ENCODE measurements at places on chromosomes 11 and 22.

DNA sequence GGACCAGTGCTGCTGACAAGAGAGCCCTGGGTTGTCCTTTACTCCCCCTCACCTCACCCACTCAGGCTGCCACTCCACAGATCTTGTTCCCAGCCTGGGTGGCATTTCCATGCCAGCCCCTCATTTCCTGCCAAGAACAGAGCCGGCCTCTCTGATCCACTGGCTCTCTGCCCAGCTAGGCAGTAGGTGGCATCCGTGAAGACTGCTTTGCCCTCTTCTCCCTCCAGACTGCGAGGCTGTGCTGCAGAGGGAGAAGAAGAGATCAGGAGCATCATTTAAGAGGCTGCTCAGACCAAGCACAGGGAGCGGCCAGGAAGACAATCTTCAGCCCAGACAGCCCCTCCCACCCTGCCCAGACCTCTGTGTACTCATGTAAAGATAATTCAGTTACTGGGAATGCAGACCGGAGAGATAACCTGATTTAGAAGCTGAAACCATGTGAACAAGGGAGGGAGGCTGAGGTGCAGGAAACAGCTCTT, 126.9 kb upstream of the NCAM1 start:
- no peak for DNase-seq

- DNase-seq, result no peak
These were observed 350.9 kb upstream of the CCDC179 start for GRCh38 chr11:23211221-23211620.

DNA sequence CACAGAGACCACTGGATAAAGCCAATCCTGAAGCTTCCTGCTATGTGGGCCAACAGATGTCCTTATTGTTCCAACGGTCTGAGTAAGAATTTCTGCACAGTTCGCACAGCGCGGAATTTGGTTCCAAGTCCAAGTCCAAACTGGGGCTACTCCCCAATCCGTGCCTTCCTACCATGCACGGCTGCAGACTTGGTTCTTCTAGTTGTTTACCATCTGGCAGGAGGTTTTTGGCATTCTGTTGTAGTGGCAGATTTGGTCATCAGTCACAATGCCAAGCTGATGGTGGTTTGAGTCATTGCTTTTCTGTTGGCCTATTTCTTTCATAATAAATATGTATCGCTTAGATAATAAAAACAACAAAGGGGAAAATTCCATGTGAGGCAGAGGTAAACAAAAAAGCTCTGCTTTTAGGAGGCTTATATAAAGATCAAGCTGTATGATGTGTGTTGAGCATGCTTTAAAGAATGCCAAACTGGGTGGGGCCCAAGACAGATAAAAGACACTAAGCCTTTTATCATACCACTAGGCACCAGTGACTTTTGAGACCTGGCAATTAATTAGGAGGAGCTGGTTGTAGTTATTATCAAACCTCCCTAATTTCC, 52.5 kb upstream of the SYN3 start:
- DNase-seq, result no peak

GRCh38 chr11:27055065-27055682, 14.6 kb downstream of the BBOX1 start:
- no peak for DNase-seq

DNA sequence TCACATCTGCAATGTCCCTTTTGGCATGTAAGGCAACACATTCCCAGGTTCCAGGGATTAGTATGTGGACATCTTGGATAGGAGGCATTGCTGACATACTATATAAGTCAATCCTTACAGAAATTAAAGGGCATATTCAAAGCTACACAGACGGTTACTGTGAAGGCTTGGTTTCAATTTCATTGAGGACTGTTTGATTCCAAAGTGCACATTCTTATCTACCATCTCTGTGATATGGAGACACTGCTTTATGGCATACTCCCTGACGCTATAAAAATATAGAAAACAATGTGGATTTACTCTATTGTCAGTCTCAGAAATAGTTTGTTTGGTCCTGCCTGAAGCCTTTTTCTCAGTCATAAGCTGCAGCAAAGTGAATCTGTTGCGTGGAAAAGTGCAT, 1486.7 kb downstream of the FAM181B start:
- no peak for DNase-seq

GRCh38 chr11:104916442-104916841, 18.2 kb upstream of the CASP12 start:
- no peak for DNase-seq

GRCh38 chr22:35204807-35205775, 52.2 kb upstream of the HMGXB4 start:
- DNase-seq, result no peak

DNA sequence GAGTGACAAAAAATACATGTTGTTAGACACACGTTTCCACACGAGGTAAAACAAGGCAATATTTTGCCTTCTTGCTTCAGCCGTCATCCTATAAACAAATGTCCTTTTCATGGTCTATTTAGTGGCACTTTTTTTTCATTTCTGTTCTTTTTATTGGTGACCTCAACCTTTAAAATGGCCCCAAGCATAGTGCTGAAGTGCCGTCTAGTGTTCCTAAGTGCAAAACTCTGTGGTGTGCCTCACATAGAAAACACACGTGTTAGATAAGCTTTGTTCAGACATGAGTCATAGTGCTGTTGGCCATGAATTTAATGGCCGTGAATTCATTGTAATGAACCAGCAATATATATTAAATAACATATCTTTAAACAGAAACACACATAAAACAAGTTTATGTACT, 15.6 kb downstream of the OVCH2 start:
- no peak for DNase-seq

DNA sequence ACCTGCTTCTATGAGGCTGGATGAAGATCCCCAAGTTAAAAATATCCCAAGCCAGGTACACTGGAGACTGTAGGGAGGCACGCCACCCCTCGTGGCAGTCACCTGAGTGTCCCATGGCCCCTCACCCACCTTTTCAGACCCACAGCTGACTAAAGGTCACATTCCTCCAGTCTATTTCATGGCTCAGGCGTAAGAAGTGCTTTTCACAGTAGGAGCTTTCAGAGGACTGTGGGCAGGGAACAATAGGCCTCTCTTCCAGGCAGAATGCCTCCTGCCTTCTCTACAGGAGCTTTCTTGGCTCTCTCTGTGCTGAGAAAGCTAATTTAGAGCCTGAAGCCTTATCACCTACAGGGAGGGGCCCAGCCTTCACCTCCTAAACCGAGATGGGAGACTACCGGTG, 73.8 kb downstream of the C11orf58 start:
- no peak for DNase-seq

DNA sequence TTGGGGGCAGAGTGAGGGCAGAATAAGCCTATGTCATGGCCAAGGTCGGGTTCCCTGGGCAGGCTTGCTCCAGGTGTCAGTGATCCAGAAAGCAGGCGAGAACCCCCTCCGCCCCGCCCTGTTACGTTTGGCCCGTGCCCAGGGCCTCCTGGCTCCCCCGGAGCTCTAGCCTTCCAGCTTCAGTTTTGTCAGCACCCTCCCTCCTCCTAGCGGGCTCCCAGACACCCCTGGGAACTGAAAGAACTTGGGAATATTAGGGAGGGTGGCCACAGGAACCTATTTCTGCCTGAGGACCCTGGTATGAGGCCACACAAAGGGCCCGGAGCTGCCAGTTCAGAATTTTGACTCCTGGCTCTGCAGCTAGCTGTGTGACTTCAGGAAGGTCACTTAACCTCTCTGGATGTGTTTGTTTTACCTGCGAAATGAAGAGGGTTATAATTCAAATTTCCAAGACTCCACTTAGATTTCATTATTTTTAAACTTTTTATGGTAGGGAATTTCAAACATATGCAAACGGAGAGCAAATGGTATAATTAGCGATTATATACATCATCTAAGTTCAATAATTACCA, 1.2 kb downstream of the TUBA8 start:
- no peak for DNase-seq

DNA sequence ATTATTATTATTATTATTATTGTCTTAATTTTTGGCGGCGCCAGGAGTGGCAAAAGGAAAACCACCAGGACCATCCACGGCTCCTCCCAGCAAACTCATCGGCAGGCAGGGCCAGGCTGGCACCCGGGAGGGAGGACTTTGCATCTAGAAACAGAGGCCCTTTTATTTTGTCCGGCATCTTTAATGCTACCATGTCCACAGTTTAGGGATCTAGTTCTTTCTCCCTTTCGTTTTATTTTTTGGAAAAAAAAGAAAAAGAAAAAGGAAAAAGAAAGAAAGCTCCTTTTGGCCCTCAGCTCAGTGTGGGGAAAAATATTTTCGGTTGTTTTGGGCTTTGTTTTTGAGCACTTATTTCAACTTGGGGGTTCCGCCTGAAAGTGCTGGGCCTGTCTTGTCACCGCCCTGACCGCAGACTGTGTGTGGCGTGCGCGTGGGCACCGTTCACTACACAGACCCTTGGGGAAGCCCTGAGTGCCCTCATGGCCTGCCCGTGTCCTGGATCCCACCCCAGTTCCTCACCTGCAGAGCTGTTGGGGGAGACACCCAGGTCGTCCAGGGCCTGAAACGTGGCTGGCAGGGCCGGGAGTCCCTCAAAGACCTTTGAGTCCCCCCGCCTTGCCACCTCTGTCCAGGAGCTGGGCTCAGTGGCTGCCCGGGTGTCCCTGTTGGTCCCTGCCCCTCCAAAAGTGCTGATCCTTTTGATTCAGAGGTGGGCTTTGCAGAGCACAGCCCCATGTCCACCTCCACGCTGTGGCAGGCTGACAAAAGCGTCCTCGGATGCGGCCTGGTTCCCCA, 69.1 kb upstream of the PPARA start:
- DNase-seq, result no peak

GRCh38 chr11:122616718-122617117, 38.8 kb upstream of the UBASH3B start:
- DNase-seq, result no peak

DNA sequence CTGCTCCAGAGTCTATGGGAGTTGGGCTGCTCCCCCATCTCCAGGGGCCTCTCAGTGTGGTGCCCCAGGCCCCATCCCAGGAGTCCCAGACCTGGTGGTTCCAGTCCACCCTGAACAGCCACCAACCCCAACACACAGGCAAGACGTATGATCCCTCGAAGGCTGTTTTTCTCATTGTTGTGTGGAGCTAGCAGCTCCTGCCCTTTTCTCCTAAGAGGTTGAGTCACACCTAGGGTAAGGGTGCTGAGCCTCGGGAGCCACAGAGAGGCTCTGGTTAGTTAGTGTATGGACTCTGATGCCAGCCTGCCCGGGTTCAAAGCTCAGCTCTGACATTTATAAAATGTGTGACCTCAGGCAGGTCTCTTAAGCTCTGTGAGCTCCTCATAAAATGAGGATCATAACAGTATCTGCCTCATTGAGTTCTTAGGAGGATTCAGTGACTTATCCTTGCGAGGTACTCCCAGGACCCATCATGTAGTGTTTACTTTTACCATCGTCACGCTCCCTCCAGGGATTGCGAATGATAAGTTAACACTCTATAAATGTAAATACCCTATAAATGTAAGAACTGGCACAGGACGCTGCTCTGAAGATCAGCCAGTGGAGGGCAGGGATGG, 47.2 kb downstream of the FBLN1 start:
- DNase-seq, result no peak

DNA sequence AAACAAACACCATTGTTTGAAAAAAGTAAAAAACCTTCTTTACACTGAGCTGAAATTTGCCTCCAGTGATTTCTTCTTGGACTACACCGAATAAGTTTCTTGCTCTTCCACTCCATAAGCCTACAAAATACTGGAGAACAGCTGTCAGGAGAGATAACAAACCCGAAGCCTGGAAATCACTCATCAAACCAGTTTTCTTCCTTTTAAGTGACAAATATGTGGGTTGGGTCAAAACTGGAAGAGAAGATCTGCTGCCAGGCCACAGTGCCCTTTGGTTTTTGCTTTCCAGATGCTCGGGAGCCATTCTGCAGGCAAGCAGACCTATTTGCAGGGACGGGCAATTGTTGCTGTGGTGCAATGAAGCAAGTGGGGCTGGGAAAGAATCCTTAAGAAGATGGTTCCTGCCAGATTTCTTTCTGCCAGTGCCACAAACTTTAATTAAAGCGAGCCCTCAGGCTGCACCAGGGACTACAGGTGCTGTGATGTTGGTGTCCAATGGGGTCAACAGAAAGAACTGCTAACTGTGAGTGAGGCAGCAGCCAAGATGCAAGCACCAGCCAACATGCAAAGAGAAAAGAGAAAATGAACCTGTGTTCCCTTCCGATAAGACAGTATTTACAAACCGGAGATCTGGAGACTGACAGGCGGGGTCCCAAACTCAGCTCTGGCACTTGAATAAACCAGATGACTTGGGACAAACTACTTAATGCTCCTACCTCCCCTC, 44.8 kb upstream of the SMCO4 start:
- DNase-seq, result no peak

GRCh38 chr11:14676068-14676467, 32.5 kb downstream of the PDE3B start:
- DNase-seq, result no peak

DNA sequence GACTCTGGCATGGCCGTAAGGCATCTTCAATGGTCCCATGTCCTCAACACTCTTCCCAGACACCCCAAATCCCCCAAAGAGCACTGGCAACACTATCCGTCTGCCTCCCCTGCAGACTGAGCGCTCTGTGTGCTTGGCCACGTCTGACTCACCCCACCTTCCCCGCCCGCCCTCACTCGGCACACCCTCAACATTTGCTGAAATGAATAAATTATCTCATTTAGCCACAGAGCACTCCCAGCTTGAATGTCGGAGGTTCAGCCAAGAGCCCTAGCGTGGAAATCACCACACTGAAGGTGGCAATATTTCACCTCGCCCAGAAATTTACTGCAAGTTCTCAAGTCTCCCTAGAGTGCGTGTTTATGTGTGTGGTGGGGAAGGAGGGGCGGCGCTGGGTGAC, 46.6 kb upstream of the TCF20 start:
- no peak for DNase-seq

DNA sequence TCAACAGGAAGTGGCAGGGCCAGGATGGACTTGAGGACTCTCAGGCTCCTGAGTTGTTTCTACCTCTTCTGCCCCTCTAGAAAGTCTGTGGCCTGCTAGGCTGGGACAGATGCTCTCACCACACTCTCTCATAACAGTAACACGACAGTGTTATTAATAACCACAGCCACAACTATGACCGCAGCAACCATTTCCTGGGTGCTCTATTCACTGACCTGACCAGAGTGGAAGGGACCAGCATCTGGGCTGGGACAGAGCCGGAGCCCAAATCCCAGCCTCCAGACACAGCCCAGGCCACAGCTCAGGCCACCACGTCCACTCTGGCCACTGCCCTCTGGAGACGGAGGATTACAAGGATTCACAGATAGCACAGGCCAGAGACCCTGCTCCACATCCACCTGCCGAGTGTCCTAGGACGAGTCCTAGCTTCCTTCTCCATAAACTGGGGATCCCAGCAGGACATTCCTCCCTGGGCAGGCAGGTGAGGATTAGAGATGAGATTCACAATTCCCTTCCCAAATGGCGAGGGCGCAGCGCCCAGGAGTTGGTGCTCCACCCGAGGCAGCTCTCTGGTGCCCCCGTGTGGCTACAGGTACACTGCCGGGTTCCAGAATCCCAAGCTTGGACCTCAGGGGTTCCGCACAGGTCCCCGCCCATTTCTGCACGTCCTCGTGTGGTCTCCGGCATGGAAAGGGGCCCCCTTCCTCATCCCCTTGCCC, 7.1 kb downstream of the PNPLA5 start:
- peak; percentile 4 for DNase-seq

GRCh38 chr11:86805873-86806310, 5.5 kb downstream of the PRSS23 start:
- no peak for DNase-seq

- DNase-seq, result no peak
These were observed 30.2 kb upstream of the CFAP300 start for GRCh38 chr11:102017026-102017425.

- DNase-seq, result no peak
These were observed 32.5 kb upstream of the NUCB2 start for GRCh38 chr11:17244046-17244445.

- no peak for DNase-seq
These were observed 186.2 kb downstream of the SPON1 start for GRCh38 chr11:14148653-14149273.

GRCh38 chr11:44747316-44747715, 20.6 kb downstream of the TSPAN18 start:
- no peak for DNase-seq

All from NCI-H1048 (cell line).